ENCODE measurements at places on chromosomes 13 and 19.
A peak's percentile ranks its signal among the peaks of the same experiment; 100 is the strongest.

DNA sequence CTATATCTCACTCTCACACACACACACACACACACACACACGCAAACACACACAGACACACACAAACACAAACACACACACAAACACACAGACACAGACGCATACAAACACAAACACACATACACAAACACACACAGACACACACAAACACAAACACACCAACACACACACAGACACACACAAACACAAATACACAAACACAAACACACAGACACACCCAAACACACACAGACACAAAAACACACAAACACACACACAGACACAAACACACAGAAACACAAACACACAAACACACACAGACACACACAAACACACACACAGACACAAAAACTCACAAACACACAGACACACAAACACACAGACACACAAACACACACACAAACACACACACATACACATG is 329.0 kb downstream of the ZNF536 start:
- no peak for DNase-seq

GRCh38 chr19:16587833-16588823 is 15.9 kb upstream of the SLC35E1 start:
- peak; percentile 60 for DNase-seq

- DNase-seq: no peak
Measured at GRCh38 chr13:39406688-39407087, 196.3 kb downstream of the LHFPL6 start.

DNA sequence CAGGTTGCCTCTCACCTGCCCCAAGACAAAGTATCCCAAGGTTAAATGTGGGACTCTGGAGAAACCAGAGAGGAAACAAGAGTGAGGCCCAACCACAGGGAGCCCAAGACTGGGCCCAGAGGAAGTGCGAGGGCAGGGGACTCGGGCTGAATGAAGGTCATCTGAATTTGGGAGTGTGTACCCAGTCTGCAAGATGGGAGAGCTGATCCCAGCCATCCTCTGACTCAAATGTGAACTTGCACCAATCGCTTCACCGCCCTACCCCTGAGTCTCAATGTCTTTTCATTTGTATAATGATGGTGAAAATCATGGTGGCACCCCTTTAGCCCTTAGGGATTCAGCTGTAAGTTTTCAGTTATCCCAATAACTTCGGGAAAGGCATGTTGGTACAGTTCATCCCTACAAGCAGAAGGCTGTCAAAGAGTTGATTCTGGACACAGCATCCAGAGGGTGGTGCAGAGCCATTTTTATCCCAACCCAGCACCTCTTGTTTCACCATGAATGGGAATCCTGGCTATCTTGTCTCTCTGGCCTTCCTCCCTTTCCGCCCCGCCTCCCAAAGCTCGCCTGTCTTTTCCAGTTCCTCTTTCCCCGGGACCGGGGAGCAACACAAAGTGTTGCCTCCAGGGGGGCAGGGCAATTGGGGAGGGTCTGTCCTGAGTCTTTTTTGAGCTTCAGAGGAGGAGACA is 123.4 kb downstream of the NUFIP1 start:
- no peak for DNase-seq

GRCh38 chr13:85525411-85525810 is 273.8 kb downstream of the SLITRK6 start:
- DNase-seq: no peak

DNA sequence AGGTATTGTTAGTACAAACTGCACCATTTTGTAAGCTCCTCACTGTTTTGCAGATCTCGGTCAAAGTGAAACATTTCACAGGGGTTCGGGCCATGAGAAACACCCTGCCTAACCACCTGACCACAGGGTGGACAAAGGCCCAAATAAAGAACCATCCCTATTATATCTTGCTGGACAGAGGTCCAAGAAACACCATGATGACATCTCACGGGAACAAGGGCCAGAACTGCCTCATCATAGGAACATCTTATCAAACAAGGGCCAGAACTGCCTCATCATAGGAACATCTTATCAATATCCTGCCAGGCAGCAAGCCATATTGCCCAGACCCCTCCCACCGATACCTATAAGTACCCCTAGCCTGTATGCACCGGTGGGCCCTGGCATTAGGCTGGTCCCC is 99.7 kb downstream of the PCDH9 start:
- DNase-seq: no peak

DNA sequence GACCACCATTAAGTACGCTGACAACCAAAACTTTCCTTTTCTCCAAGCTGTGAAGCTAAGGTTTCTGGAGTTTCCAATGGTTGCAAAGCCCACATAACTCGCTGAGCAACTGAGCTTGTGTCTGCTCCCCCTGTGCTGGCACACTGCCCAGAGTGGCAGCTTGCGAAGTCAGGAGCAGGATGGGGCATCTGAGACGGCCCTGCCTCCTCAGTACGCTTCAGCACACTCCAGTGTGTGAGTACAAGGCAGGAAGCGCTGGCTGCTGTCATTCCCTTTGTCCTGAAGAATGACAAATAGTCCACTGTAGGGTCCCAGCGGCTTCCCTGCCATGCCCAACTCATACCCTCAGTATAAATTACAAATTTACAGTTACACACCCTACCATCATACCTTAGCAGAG is 51.5 kb downstream of the SKA3 start:
- no peak for DNase-seq

DNA sequence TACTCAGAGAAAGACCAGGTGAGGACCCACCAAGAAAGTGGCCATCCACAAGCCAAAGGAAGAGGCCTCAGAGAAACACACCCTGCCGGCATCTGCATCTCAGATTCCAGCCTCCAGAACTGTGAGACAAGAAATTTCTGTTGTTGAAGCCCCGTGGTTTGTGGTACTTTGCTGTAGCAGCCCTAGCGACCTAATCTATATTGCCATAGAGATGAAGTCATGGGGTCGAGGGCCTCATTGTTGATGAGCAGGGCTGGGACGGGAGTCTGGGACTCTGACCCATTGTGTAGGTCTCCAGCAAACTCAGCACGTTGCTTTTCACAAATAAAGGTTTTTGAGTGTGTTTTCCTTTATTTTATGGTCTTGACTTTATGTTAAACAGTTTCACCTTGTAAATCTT is 174.9 kb downstream of the TNFSF13B start:
- DNase-seq: no peak

DNA sequence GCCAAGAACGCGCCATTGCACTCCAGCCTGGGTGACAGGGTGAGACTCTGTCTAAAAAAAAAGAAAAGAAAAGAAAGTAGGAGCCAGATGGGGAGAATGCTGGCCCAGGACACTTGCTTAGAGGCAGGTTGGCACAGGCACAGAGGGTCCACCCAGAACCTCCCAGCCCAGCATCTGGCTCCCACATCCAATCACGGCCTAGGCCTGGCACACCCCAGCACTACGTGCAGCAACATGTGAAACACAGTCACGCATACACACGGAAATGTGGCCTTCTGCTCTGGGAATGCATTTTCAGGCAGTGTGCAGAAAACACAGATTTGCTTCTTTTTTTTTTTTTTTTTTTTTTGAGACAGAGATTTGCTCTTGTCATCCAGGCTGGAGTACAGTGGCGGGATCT is 20.9 kb upstream of the FOSB start:
- DNase-seq: no peak

- no peak for DNase-seq
Measured at GRCh38 chr13:51681037-51681678, 96.9 kb downstream of the WDFY2 start.

- no peak for DNase-seq
Measured at GRCh38 chr19:29860492-29860891, 48.7 kb downstream of the CCNE1 start.

- DNase-seq: no peak
Measured at GRCh38 chr13:113305208-113305607, 8.2 kb downstream of the LAMP1 start.

- DNase-seq: no peak
Measured at GRCh38 chr13:111286162-111286561, 34.3 kb upstream of the TEX29 start.

DNA sequence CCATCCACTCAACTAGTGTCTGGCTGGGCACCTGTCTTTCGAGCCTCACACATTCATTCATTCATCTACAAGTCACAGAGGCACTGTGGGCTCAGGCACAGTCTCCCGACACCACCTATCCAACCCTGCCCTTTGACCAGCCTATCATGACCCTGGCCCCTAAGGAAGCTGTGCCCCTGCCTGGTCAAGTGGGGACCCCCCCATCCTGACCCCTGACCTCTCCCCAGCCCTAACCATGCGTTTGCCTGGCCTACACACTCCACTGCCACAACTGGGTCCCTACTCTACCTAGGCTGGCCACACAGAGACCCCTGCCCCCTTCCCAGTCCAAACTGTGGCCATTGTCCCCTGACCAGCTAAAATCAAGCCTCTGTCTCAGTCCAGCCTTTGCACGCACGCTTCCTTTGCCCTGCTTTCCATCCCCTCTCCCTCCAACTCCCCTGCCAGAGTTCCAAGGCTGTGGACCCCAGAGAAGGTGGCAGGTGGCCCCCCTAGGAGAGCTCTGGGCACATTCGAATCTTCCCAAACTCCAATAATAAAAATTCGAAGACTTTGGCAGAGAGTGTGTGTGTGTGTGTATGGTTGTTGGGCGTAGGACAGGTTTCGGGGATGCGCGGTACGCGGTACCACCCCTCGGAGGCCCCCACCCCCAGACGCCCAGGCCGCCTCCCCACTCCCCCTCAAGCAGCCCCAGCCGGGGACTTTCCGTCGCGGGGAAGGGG is 404 bp upstream of the IL27RA start:
- DNase-seq: no peak

- no peak for DNase-seq
Measured at GRCh38 chr19:50475101-50475568, 1.2 kb upstream of the EMC10 start.

GRCh38 chr19:11555246-11555645 is 3.8 kb downstream of the ELOF1 start:
- no peak for DNase-seq

DNA sequence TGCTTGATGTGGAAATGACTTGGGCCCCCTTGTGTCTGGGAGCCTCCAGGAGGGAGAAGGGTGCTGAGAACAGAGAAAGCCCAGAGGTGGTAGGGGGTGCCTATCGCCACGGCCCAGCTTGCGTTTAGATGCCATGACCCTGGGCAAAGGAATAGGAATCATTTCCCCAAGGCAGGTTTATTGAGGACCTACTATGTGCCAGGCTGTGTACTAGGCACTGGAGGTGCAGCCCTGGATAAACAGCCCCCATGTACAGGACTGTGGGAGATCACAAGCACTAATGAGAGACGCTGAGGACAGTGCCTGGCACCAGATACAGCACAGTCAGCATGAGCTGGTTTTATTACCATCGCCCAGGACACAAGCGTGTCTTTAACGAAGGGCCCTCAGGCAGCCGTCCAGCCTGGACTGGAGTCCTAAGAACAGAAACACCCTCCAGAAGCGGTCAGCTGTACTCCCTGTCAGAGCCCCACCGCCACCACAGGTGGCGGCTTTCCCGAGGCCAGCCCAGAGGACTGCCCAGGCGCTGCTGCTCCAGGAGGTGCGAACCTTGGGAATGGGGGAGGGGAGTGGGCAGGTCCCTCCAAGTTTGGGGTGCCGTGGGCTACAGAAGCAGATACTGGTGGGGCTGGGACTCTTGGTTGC is 4.6 kb downstream of the TMEM147 start:
- DNase-seq: no peak

DNA sequence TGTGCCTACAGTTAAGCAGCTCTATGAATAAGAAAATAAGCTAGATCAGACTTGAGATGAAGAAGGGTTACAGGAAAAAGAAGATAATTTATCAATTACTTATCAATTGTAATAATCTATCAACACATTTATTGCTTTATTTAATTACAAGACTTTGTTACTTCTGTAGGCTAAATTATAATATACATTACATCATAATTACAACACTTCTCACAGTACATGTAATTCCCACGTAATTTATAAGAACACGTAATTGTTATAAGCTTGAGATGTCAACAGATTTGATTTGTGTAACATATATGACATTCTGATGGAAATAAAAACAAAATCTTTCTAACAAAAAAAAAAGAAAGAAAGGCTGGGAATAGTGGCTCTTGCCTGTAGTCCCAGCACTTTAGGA is 36.8 kb downstream of the NEK5 start:
- DNase-seq: no peak

- DNase-seq: no peak
Measured at GRCh38 chr13:110421696-110422385, 114.8 kb downstream of the COL4A2 start.

GRCh38 chr19:5360003-5360780 is 19.6 kb upstream of the PTPRS start:
- no peak for DNase-seq

- no peak for DNase-seq
Measured at GRCh38 chr19:33424181-33424580, 50.7 kb downstream of the CEBPG start.

DNA sequence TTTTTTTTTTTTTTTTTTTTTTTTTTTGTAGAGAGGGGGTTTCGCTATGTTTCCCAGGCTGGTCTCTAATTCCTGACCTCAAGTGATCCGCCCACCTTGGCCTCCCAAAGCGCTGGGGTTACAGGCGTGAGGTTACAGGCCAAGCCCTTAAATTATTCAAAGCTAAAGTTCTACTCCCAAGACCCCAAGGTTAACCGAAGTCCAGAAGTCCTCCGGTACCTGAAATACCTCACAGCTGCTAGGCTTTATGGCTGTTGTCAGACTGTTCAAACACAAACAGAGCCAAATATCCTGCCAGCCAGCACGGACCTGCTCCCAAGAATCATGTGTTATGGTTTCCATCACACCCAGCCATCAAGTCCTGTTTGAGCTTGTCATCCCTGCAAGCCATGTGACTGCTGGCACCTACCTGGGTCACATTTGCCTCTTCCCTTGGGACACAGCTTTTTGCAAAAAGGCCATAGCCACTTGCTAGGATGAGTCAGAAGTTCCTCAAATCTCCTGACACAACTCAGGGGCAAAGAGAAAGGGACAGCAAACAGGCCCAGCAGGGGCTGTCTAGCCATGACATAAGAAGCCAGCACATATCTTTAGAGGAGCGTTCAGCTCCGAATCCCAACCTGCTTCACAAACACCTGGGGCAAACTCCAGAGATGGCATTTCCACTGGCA is 129.9 kb downstream of the FOXO1 start:
- DNase-seq: no peak

DNA sequence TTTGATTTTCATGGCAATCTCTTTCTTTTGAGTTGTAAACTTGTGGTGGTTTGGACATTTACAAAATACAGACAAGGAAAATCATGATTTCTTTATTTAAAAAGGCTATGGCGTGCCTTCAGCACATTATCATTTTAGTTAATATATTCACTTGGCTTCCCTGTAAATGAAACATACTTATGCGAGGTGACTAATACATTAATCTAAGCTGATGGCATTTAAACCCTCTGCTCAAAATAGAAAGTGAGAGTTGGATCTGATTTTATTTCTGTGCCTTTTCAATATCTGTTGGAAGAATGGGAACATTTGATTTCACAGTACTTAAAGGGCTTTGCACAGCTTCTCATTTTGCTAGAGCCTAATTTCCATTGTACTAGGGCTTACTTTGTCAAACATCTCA is 289.8 kb downstream of the MTUS2 start:
- DNase-seq: no peak

Data from T-helper 1 cell (primary cell).